ENCODE measurements at places on chromosomes 3 and 15.

GRCh38 chr3:107076946-107077345 lies 300.3 kb upstream of the CCDC54 start:
- no peak for DNase-seq

DNA sequence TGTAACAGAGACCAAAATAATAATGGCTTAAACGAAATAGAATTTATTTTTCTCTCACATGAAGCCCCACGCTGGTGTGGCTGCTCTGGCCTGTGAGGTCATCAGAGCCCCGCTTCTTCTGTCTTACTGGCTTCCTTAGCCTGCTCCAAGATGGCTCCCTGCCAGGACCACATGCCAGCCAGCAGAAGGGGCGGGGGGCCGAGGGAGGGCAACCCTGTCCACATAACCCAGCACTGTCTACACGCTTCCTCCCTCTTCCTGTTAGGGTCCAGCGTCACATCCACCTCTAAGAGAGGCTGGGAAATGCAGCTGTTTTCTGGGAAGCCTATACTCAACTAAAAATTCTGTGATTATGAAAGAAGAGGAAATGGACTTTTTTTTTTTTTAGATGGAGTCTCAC lies 107.9 kb upstream of the DLG1 start:
- DNase-seq = no peak

GRCh38 chr15:77568014-77568972 lies 64.4 kb downstream of the LINGO1 start:
- no peak for DNase-seq

DNA sequence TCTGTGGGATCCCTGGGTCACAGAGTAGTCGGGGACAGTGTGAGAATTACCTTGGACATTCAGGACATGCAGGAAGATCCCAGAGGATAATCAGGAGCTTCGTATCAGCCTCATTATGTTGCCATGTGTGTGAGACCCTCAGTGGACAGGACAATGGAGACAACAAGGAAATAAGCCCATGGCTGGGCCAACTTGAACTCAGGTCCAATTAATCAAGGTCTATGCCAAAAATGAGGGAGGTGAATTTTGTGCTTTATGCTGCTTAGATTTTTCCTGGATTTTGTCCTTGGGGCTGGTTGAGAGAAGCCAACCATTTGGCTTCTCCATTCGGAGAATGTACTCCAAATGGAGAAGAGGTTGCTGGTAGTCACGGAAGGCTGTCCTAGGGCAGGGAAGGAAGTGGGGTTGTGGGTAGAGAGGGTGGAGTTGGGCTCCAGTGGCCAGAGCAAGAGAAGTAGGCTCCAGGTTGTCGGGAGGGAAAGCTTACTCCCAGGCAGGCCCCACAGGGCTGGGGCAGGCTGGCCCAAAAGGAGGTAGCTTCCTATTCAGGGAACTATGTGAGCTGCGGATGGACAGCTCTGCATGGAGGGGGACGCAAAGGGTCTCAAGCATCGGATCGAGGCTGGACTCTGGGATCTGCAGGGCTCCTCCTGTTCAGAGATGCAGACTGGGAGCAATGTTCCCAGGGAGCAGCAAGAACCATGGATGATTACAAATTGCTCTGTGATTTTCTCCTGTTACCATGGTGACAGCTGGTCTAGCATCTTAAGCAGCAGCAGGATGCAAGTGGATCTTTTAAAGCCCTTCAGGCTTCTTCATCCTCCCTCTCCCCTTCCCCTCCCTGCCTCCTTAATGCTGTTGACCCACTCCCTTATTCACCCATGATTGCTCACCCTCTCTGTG lies 91.1 kb downstream of the WNT7A start:
- peak; percentile 61 for DNase-seq

Data from NCI-H2227 treated with DMSO at 0.1 percent for 48 hours (cell line).